ENCODE measurements at places on chromosomes 11 and 22.

- DNase-seq, result no peak
These were observed 257.5 kb downstream of the TMEM135 start for GRCh38 chr11:87295237-87295636.

DNA sequence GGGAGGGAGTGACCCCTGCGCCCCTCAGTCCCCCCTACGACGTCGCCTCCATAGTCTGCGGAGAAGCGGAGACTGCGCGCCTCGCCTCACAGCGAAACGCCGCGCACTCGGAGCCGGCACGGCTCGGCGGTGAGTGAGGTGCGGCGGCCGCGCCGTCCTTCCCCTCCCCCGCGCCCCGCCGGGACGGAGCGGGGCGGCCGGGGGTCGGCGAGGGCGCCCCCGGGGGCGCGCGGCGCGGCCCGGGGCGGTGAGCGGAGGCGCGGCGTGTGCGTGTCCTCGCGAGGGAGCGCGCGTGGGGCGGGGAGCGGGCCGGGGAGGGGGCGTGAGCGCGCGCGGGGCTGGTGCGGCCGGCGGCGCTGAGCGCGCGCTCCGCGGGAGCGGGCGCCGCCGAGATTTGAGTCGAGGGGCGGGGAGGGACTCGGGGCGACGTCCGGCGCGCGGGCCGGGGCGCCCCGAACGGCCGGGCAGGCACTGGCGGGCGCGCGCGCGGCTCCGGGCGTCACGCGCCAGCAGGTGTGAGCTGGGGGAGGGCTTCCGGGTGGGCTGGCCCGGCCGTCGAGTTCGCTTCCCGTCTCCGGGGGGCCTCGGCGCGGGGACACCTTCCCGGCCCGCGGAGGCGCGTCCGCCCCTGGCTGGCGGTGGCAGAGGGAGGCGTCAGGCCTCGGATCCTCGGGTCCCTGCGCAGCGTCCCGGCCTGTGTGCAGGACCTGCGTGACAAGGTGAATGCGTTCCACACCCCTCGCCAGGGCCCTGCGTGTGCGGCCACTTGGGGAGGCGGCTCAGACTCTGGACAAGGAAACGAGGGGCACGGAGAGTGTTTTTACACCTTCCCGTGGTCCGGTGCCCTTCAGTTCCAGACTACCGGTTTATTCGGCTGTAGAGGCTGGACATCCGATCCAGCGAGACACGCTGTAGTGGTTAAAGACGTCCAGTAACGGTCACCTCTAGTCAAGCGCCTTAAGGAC, 50.4 kb downstream of the FAM83F start:
- DNase-seq, result peak; percentile 34

DNA sequence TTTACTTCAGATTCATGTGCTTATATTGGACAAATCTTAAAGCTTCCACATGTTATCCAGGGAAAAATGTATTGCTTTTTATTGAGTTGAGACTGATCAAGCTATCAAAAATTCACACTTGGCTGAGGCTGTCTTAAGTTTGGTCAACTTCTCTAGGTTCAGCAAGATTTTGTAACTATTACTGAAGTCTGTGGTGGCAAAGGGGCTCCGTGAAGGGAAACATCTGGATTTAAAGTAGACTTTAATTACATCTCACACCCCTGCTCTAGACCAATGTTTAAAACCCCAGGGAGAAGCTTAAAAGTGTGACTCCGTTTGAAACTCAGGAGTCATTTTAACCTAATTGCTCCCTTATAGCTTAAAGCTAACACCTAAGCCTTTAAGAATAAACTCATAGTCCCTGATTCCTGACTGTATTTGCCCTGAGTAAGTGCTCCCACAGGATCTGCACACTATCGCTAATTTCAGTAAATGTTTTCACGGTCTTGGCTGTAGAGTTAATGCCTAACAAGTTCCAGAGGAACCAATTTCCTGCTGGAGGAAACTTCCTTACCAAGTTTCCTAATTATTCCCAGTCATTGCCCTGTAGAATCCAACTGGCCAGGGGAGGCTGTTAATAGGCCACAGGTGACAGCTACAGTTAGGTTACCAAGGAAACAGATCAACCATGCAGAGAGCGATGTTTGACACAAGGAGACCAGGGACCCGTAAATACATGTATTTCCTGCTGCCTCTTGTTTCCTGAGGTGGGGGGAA, 40.5 kb downstream of the OR10A6 start:
- DNase-seq, result no peak

GRCh38 chr11:15489281-15489680, 374.6 kb downstream of the INSC start:
- DNase-seq, result no peak

DNA sequence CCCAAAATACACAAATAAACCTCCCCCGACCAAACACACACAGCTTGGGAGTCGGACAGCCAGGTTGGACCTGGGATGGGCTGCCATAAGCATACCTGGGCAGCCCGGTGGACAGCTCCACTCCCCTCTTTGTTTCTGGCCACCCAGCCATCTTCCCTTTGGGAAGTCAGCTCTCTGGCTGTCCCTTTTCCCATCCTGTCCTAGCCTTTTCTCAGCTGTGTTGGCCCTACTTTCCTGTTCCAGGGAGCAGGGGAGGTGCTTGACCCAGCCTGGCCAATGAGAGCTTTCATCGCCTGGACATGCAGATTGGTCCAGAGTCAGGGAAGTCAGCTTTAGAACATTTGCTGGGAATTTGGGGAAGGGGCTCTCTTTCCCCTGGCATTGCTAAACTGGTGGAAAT, 68.7 kb upstream of the NECTIN1 start:
- DNase-seq, result no peak

DNA sequence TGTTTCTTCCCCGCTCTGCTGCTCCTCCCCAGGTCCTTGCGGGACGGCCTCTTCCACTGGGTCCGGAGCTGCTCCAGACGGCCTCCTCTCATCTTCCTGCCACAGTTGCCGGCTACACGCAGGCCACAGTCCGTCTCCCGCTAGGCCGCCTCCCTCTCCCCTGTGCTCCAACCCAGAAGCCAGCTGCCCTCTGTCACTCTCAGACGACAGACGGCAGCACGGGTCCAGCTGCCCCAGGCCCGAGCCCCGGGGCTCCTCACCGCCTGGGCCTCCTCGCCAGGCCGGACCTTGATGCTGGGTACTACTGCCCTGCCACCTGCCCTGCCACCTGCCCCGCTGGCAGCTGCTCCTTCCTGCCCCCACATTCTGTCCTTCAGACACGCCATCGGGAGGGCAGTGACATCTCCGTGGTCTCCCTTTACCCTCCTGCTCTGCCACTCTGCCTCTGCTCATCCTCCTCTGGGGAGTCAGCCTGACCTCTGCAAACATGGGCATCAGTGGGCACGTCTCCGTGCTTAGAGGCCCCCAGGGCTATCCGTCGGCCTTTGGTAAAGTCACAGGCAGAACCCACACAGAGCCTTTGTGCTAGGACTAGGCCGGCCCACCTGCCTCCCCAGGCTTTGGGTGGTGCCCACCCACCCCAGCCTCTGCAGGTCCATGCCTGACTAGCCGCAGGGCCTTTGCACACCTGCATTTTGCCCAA, 43.1 kb upstream of the TH start:
- DNase-seq, result no peak

- DNase-seq, result no peak
These were observed 769.1 kb upstream of the LUZP2 start for GRCh38 chr11:23727794-23728193.

- no peak for DNase-seq
These were observed 358.7 kb upstream of the NARS2 start for GRCh38 chr11:78933350-78933749.

DNA sequence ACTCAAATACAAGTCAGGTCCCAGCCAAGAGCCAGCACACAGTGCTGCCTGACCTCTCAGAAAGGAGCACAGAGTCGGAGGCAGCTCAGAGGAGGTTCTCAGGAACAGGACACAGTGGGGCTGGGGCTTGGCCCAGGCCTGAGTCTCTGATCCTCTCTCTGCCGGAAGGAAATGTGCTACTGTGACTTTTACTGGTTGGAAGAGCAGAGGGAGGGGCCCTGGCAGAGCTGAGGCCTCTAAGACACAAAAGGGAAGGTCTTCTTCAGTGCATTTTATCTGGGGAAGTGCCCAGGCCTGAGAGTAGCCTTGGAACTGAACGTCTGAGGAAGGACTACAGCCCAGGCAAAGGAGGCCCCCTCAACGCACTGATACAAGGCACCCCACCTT, 16.2 kb upstream of the CASTOR1 start:
- no peak for DNase-seq

DNA sequence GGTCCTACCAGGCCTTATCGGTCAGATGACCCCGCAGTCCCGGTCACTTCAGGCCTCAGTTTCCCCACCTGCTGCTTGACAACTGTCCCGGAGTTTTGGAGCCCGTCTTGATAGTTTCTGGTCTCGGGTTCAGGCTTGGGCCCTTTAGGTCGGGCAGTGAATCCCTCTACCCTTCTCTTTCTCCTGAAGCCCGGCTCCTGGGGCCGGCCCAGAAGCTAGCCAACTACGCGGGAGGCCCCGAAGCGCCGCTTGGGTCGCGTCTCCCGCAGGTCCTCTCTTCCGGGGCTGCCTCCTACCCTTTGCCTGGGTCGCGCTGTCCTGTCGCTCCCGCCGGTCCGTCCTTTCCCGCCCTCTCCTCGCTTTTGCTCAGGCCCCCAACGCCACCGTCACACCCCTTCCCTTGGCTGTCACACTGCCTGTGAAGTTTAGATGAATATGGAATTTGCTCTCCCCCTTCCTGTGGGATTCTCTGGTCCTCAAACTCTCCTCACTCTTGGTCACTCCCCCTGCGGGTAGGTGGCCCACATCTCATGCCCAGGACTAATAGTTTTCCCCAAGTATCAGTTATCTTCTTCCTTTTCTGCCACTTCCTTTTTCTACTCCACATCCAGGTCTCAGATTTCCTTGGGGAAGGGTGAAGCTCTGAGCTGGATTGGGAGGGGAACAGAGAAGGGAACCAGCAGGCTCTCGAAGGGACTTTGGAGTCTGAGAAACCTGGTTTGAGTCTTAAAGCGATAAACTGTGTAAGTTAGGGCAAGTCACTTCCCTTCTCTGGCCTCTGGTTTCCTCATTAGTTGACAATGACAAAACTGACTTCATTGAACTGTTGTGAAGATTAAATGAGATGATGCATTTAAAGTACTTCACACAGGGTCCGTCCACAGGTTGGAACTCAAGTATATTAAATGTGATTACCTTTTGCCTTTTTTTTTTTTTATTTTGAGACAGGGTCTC, 790 bp downstream of the RAB1B start:
- peak; percentile 38 for DNase-seq

Measured in LoVo (cell line).